ENCODE measurements at places on chromosomes 11 and 22. TPM values are rescaled to one million over a fixed set of nuclear protein-coding genes. Genes with fewer than 3 reads are reported as not detected.

DNA sequence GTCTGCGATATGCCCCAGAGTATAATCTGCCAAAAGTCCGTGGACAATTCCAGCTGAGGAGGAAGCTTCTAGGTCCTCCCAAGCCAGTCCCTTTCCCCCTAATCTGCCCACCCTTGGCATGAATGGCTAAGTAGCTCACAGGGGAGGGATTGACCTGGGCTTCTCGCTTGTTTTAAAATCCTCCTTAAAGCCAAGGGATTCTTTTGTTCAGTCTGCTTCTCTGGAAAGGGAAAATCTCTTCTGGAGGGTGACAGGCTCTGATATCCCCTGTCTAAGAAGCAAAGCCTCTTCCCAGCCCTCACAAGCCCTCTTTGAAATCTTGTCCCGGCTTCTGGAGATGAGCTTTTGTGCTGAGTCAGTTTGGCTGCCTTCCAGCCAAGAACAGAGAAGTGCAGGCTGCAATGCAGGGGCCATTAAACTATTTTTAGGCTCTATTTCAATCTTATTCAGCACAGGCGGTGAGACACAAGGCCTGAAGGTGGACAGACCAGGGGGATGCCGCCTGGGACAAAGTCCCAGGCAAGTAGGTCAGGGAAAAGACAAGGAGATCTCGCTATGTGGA, 23.9 kb downstream of the NEFH start:
- H3K27me3 ChIP-seq: no peaks in the 10 kb centered on the region
- no peak overlapping the region for H3K27ac ChIP-seq
- DNase-seq: peak; percentile 44
- peaks cover 11% of the 10 kb centered on the region for H3K4me1 ChIP-seq
- H3K36me3 ChIP-seq: no peaks in the 10 kb centered on the region
- no peak overlapping the region for H3K4me3 ChIP-seq

The TRIM48 gene
- not detected for total RNA-seq

- peaks cover 21% of the 10 kb centered on the region for H3K27me3 ChIP-seq
- H3K4me3 ChIP-seq: no peak overlapping the region
- no peak overlapping the region for H3K27ac ChIP-seq
- H3K36me3 ChIP-seq: no peaks in the 10 kb centered on the region
Measured at GRCh38 chr11:69870766-69871165, 51.5 kb upstream of the FGF3 start.

GRCh38 chr11:3231851-3232744, at the start of gene MRGPRE:
TSS of gene MRGPRE (minus strand) at chr11:3232417. CDS start at chr11:3228799, 3,618 bp downstream.
- no peaks in the 10 kb centered on the region for H3K36me3 ChIP-seq
- H3K4me3 ChIP-seq: no peak within 1 kb of the TSS
- H3K4me1 ChIP-seq: no peaks in the 10 kb centered on the region
- peaks cover 33% of the 10 kb centered on the region for H3K27me3 ChIP-seq
- DNase-seq: no peak

The AGBL2 gene
- 11.1 TPM for total RNA-seq

- no peaks in the 10 kb centered on the region for H3K36me3 ChIP-seq
- no peak overlapping the region for H3K4me3 ChIP-seq
- no peak for DNase-seq
Measured at GRCh38 chr11:121864660-121865059, 251.4 kb downstream of the BLID start.

The OR51B2 gene
- not detected for total RNA-seq

The SC5D gene
- 27.2 TPM for total RNA-seq

- H3K27me3 ChIP-seq: no peaks in the 10 kb centered on the region
- no peaks in the 10 kb centered on the region for H3K4me1 ChIP-seq
- no peak overlapping the region for H3K27ac ChIP-seq
- H3K4me3 ChIP-seq: no peak overlapping the region
- H3K36me3 ChIP-seq: no peaks in the 10 kb centered on the region
Measured at GRCh38 chr11:32386770-32387377, 48.5 kb downstream of the WT1 start.

The NAA40 gene
- 36.6 TPM for total RNA-seq

DNA sequence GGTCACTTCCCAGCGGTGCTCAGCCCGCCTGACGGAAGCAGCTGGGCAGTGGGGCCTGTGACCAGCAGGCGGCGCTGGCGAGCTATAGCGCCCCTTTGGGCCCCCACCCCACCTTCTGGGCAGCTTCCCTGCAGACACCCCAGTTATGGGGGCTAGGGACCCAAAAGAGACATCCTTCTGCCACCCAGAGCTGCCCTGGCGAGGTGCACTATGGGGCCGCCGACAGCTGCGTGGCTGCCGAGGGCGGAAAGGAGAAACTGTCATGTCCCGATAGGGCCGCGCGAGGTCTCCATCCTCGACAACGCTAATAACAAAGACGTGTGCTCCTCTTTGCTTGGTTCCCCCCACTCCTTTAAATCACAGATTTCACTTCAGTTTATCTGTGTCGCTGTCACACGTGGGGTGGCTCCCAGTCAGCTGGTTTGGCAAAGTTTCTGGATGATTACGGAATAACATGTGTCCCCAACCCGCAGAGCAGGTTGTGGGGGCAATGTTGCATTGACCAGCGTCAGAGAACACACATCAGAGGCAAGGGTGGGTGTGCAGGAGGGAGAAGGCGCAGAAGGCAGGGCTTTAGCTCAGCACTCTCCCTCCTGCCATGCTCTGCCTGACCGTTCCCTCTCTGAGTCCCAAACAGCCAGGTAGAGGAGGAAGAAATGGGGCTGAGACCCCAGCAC, 673 bp upstream of the MYO7A start:
- H3K27ac ChIP-seq: no peak overlapping the region
- peak; percentile 68 for DNase-seq
- peak overlapping the region; percentile 2 for H3K4me3 ChIP-seq
- peaks cover 13% of the 10 kb centered on the region for H3K4me1 ChIP-seq

- peaks cover 36% of the 10 kb centered on the region for H3K4me1 ChIP-seq
- no peaks in the 10 kb centered on the region for H3K27me3 ChIP-seq
- no peaks in the 10 kb centered on the region for H3K36me3 ChIP-seq
- no peak overlapping the region for H3K4me3 ChIP-seq
- H3K27ac ChIP-seq: peak overlapping the region; percentile 90
- DNase-seq: no peak
Measured at GRCh38 chr11:43925932-43926505, 16.4 kb upstream of the C11orf96 start.

The TBX1 gene
- total RNA-seq: 1.3 TPM

The ROBO3 gene
- 38.6 TPM for total RNA-seq

The OR56A1 gene
- total RNA-seq: 0.14 TPM

DNA sequence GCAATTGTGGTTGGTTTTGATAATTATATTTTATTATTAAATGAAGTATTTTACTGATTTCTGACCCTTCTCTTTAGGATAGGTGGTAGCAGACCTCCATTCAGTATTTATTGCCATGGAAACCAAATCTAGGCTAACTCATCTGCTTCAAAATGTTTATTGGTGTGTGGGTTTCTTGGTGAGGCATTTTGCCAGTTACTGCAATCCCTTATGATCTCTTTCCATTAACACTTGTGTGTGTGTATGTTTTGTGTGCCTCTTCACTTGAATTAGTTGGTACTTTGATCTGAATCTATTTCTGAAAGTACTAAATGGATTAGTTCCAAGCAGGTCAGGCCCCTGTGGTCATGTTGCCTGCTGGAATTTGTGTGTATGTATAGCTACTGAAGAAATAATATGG, 184.4 kb upstream of the C11orf87 start:
- H3K27ac ChIP-seq: no peak overlapping the region
- no peak overlapping the region for H3K4me3 ChIP-seq
- no peaks in the 10 kb centered on the region for H3K27me3 ChIP-seq
- DNase-seq: no peak

- no peaks in the 10 kb centered on the region for H3K36me3 ChIP-seq
- peak overlapping the region; percentile 68 for H3K27ac ChIP-seq
- H3K4me3 ChIP-seq: no peak overlapping the region
Measured at GRCh38 chr22:27106985-27107384, 449.6 kb downstream of the MIAT start.

GRCh38 chr11:45692808-45693453, 27.5 kb upstream of the CHST1 start:
- H3K4me3 ChIP-seq: no peak overlapping the region
- no peaks in the 10 kb centered on the region for H3K36me3 ChIP-seq
- H3K4me1 ChIP-seq: no peaks in the 10 kb centered on the region
- no peaks in the 10 kb centered on the region for H3K27me3 ChIP-seq

GRCh38 chr22:44213489-44214043, 32.8 kb downstream of the PARVG start:
- H3K4me3 ChIP-seq: no peak overlapping the region
- DNase-seq: no peak
- H3K27ac ChIP-seq: no peak overlapping the region
- no peaks in the 10 kb centered on the region for H3K27me3 ChIP-seq
- H3K4me1 ChIP-seq: peaks cover 18% of the 10 kb centered on the region

DNA sequence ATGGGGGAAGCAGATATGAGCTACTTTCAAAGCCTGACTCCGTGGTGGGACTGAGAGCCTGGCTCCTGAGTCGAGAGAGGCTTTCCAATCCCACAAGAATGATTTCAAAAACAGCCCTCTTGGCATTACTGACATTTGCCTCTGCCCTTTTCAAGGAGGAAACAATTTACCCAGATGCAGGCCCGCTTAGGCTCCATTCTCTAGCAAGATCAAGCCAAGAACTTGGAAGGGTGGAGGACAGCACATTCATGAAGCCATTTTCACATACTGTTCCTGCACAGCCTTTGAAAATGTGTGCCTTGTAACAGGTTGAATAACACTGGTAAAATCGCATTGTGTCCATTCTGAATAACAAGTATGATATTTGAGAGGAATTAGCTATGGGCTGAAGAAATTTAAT, 58.2 kb upstream of the EED start:
- DNase-seq: no peak
- no peaks in the 10 kb centered on the region for H3K36me3 ChIP-seq
- peaks cover 17% of the 10 kb centered on the region for H3K4me1 ChIP-seq
- no peaks in the 10 kb centered on the region for H3K27me3 ChIP-seq
- no peak overlapping the region for H3K4me3 ChIP-seq
- H3K27ac ChIP-seq: no peak overlapping the region

The POU2AF1 gene
- total RNA-seq: 1.4 TPM

GRCh38 chr11:120129570-120129969, 8.3 kb downstream of the TRIM29 start:
- peak overlapping the region; percentile 71 for H3K27ac ChIP-seq
- no peak for DNase-seq

- H3K4me3 ChIP-seq: no peak overlapping the region
- no peaks in the 10 kb centered on the region for H3K36me3 ChIP-seq
- no peaks in the 10 kb centered on the region for H3K4me1 ChIP-seq
- peaks cover 5% of the 10 kb centered on the region for H3K27me3 ChIP-seq
- no peak overlapping the region for H3K27ac ChIP-seq
Measured at GRCh38 chr11:34348919-34349318, 8.9 kb downstream of the ABTB2 start.

DNA sequence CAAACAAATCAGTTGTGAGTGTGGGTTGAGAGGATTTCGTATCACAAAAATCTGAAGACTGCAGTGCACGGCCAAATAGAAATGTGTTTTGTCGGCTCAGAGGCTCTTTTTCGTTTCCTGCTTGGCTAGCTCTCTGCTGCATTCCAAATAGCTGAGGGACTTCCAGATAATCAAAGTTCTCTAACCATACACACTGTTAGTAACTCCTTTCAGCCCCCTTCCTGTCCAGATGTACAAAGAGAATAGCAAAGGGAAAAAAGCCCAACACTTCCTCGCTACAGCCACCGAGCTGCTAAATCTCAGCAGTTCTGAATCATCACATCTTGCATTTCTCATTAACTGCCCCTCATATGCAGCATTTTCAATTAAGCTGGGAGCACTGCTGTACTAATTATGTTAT, 203.1 kb downstream of the TENM4 start:
- no peak for DNase-seq
- H3K4me3 ChIP-seq: no peak overlapping the region
- no peaks in the 10 kb centered on the region for H3K27me3 ChIP-seq
- H3K36me3 ChIP-seq: no peaks in the 10 kb centered on the region
- H3K27ac ChIP-seq: no peak overlapping the region

The PDE2A gene
- total RNA-seq: 41.9 TPM

The ATG16L2 gene
- 206 TPM for total RNA-seq

DNA sequence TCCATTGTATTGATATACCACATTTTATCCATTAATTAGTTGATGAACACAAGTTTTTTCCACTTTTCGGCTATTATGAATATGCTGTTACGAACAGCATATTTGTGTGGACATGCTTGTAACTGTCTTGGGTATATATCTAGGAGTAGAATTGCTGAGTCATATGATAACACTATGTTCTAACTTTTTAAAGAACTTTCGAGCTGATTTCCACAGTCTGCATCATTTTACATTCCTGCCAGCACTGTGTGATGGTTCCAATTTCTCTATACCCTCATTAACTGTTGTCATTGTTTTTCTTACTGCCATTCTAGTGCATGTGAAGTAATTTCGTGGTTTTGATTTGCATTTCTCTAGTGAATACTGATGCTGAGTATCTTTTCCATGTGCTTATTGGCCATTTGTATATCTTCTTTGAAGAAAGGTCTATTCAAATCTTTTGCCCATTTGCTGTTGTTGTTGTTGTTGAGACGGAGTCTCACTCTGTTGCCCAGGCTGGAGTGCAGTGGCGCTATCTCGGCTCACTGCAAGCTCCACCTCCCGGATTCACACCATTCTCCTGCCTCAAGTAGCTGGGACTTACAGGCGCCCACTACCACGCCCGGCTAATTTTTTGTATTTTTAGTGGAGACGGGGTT, 7.4 kb upstream of the RCE1 start:
- no peak overlapping the region for H3K4me3 ChIP-seq
- no peak for DNase-seq

DNA sequence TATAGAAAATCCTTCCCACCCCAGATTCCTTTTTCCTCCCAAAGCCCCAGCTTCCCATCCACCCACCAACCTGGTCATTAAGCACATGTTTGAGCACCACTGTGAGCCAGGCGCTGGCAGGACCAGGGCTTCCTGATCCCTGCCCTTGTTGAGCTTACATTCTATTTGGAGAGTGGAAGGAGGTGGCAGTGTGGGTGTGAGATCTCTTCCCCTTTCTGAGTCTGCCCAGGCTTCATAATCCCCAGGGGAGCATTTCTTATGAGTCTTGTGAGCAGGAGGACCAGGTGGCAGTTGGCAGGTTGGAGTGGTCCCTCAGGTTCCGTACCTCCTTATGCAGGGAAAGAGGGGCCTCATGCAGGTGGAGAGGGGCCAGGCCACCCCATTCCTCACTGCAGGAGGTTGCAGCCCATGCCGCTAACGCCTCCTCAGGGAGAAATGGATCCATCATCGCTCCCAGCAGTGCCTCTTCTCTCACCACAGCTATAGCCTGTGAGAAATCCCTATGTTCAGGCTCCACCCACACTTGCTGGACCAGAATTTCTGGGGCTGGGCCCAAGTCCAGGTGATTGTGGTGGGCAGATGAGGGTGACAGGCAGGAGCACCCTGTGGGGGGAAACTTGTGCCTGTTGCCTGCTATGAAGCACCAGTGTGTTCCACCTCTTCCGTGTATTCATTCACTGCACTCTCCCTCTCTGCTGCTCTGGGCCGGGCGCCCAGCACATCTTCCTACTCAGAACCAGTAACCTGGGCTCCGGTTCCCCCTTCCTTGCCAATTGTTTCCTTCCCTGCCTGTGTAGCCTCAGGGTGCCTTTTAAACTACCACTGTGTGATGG, 23.5 kb downstream of the UBE2L3 start:
- peaks cover 45% of the 10 kb centered on the region for H3K4me1 ChIP-seq
- no peaks in the 10 kb centered on the region for H3K36me3 ChIP-seq
- no peak overlapping the region for H3K27ac ChIP-seq

- no peak overlapping the region for H3K27ac ChIP-seq
- peaks cover 15% of the 10 kb centered on the region for H3K4me1 ChIP-seq
- H3K4me3 ChIP-seq: no peak overlapping the region
- no peaks in the 10 kb centered on the region for H3K27me3 ChIP-seq
- DNase-seq: no peak
- no peaks in the 10 kb centered on the region for H3K36me3 ChIP-seq
Measured at GRCh38 chr11:96322775-96323641, 20.0 kb downstream of the MAML2 start.

Measured in transverse colon (tissue), 4 donors.